Sigmoid colon (tissue), 7 donors: ENCODE measurements at places on chromosomes 1 and 21. TPM values are rescaled to one million over a fixed set of nuclear protein-coding genes. Genes with fewer than 3 reads are reported as not detected.

TOR1AIP2 gene
- total RNA-seq = 46.5 TPM

ETV3L gene
- total RNA-seq = not detected

OR6P1 gene
- total RNA-seq = not detected

DNA sequence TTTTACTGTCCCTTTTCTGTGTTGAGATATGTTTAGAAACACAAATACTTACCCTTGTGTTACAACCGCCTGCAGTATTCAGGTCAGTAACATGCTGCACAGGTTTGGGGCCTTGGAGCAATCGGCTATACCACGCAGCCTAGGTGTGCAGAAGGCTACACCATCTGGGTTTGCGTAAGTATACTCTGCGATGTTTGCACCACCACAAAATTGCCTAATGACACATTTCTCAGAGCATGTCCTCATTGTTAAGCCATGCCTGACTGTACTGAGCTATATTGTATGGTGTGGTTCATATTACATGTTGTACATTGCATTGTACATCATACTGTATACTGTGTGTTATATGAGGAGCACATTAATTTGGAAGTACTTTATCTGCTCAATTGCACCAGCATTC is 247.4 kb downstream of the RHOU start:
- H3K36me3 ChIP-seq = no peaks in the 10 kb centered on the region
- no peaks in the 10 kb centered on the region for H3K27me3 ChIP-seq
- H3K4me3 ChIP-seq = no peak overlapping the region

- no peak for DNase-seq
- no peak overlapping the region for H3K4me3 ChIP-seq
- no peak overlapping the region for H3K27ac ChIP-seq
- H3K4me1 ChIP-seq = no peaks in the 10 kb centered on the region
Observed at GRCh38 chr1:109959974-109960744, 24.4 kb upstream of the AHCYL1 start.

DNA sequence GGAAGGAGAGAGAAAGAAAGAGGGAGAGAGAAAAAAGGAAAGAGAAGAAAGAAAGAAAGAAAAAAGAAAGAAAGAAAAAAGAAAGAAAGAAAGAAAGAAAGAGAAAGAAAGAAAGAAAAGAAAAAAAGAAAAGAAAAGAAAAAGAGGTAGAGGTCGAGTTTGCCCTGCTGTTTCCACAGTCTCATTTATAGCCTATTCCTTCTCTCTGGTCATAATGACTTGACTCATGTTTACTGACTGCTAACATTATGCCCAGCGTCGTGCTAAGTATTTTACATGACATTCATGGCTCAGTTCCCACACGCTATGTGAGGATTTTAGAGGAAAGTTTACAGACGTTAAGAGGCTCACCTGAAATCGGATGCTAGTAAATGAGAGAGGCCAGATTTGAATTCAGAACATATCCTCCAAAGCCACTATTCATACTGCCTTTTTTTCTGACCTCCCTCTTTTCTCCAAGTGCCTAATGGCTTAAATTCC is 263.0 kb downstream of the TNR start:
- no peak overlapping the region for H3K4me3 ChIP-seq
- no peak overlapping the region for H3K27ac ChIP-seq
- H3K27me3 ChIP-seq = no peaks in the 10 kb centered on the region
- H3K4me1 ChIP-seq = no peaks in the 10 kb centered on the region

GRCh38 chr1:43274125-43274803 is 4.5 kb downstream of the TMEM125 start:
- H3K4me3 ChIP-seq = no peak overlapping the region
- no peaks in the 10 kb centered on the region for H3K4me1 ChIP-seq
- H3K27ac ChIP-seq = no peak overlapping the region
- DNase-seq = peak; percentile 60
- no peaks in the 10 kb centered on the region for H3K36me3 ChIP-seq

GRCh38 chr1:14015917-14016316 is 315.9 kb downstream of the PRDM2 start:
- H3K4me3 ChIP-seq = no peak overlapping the region
- H3K4me1 ChIP-seq = no peaks in the 10 kb centered on the region
- no peak overlapping the region for H3K27ac ChIP-seq
- H3K36me3 ChIP-seq = no peaks in the 10 kb centered on the region
- no peaks in the 10 kb centered on the region for H3K27me3 ChIP-seq
- DNase-seq = no peak

DNA sequence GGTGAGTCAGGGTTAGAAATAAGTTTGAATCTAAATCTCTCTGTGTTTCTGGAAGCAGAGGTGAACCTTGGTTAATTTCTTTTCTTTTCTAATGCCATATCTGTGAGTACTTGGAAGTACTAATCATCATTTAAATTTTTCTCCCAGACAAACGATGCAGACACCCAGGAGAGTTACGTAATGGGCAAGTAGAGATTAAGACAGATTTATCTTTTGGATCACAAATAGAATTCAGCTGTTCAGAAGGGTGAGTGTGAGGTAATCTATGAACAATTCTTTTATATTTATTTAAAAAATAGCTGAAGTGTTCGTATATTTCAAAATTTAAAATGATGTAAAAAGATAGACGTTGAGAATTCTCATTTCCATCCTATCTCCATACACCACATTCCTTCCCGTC is 11.2 kb downstream of the C4BPA start:
- H3K4me1 ChIP-seq = no peaks in the 10 kb centered on the region
- no peak overlapping the region for H3K27ac ChIP-seq
- no peaks in the 10 kb centered on the region for H3K27me3 ChIP-seq

- no peak overlapping the region for H3K4me3 ChIP-seq
- H3K36me3 ChIP-seq = no peaks in the 10 kb centered on the region
- no peak for DNase-seq
- H3K4me1 ChIP-seq = no peaks in the 10 kb centered on the region
Observed at GRCh38 chr1:26861889-26862378, 1.0 kb upstream of the SFN start.

DNA sequence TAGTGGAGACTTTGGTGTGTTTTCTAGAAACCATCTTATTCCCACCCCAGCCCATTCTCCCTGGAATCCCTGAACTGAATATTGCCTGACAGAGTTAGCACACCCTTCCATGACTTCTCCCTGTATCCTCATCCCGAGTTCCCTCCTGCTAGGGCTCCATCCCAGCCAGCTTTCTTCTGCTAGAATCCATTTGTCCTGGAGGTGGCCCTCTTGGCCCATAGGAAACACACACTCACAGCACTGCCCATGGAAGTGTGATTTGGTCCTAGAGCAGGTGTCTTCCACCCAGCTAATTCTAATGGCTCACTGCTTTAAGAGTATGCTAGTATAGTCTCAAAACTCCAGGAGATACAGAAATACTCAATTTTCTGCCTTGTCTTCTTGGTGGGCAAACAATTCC is 4.1 kb downstream of the KRTAP15-1 start:
- no peak overlapping the region for H3K4me3 ChIP-seq
- H3K27me3 ChIP-seq = no peaks in the 10 kb centered on the region
- no peaks in the 10 kb centered on the region for H3K36me3 ChIP-seq
- H3K27ac ChIP-seq = no peak overlapping the region
- no peaks in the 10 kb centered on the region for H3K4me1 ChIP-seq

DNA sequence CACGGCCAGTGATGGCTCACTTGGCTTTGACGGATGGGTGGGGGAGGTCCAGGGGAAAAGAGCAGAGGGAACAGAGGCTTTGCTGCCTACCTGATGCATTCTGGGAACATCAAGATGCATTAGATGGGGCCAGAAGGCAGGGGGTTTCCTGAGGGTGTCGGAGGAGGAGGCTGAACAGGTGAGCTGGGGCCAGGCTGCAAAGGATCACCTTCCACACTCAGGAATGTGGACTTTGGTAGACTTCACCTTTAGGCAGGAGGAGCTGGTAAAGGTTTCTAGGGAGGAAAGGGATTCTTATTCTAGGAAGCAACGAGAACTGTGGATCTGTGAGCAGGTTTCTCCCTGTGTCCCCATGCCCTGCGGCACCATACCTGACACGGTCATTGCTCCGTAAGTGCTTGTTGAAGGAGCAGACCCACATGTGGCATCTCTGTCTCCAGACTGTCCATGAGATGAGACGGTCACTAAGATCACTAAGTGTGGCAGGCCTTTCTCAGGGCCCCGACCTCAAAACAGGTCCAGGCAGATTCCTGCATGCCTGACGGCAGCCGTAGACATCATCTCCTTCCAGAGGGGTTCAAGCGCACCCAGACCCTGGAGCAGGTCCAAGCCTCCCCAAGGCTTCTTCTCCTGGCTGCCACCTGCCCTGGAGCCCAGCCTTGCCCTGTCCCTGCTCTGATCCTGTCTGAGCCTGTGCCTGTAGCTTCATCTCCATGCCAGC is 89.1 kb upstream of the SLC25A33 start:
- no peaks in the 10 kb centered on the region for H3K27me3 ChIP-seq
- H3K27ac ChIP-seq = peak overlapping the region; percentile 55
- H3K36me3 ChIP-seq = no peaks in the 10 kb centered on the region
- no peak overlapping the region for H3K4me3 ChIP-seq
- no peak for DNase-seq

DNA sequence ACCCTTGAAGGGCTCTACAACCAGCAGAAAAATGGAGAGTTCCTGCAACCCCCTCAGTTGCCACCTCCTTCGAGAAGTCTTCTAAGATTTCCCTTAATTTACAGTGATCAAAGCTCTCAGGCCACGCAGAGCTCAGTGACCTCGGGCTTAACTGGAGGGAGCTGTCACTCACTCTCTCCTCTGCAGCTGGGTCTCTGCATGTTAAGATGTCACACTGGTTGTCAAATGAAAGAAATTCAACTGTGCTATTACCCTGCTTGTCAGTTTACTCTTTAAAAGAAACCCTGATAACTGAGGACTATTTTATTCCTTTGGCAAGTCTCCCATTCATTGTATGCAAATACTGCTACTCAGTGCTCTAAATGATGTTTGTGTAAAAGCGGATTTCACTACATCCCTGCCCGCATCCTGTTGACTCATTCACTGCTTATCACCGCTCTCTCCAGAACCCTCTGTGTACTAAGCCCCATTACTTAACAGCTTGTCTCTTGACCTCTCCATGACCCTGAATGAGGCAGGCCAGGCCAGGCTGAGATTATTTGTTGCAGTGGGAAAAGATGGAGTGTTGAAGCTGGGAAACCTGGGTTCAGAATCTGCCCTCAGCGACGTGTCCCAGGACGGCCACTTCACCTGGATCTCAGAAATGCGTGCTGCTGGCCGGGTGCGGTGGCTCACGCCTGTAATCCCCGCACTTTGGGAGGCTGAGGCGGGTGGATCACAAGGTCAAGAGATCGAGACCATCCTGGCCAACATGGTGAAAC is 13.7 kb downstream of the DHRS3 start:
- H3K36me3 ChIP-seq = no peaks in the 10 kb centered on the region
- DNase-seq = no peak
- peaks cover 57% of the 10 kb centered on the region for H3K4me1 ChIP-seq
- H3K4me3 ChIP-seq = no peak overlapping the region
- no peaks in the 10 kb centered on the region for H3K27me3 ChIP-seq

DNA sequence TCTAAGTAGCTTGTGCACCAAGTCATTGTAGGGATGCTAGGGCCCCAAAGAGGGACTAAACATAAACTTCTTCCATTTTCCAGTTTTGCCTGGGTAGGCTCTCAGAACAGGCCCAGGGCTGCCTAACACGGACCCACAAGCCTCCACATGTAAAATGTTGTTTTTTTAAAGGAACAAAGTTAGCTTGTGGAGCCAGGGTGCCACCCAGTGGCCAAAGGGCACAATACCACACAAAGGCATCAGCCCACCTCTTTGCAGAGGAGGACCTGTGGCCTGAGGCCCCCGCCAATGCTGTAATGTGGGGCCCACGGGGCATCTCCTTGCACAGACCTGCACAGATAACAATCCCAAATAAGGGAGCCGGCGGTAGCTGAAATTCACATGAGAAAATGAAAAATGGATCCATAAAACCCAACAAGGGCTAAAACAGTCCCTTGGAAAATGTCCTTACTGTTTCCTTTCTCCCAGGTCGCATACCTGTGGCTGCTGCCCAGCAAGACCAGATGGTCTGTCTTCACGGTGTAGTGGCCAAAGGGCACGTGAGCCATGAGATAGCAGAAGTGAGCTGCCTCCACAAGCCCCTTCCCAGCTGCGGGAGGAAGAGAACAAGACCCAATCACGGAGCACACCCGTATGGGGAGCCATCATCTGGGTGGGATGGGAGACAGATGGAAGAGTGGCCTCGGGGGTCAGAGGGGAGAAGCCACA is 23.8 kb downstream of the SEC16B start:
- H3K27me3 ChIP-seq = no peaks in the 10 kb centered on the region
- no peak for DNase-seq
- no peak overlapping the region for H3K4me3 ChIP-seq
- H3K4me1 ChIP-seq = no peaks in the 10 kb centered on the region
- peaks cover 5% of the 10 kb centered on the region for H3K36me3 ChIP-seq
